GM04503 (cell line): ENCODE measurements at places on chromosomes 5 and 9.

DNA sequence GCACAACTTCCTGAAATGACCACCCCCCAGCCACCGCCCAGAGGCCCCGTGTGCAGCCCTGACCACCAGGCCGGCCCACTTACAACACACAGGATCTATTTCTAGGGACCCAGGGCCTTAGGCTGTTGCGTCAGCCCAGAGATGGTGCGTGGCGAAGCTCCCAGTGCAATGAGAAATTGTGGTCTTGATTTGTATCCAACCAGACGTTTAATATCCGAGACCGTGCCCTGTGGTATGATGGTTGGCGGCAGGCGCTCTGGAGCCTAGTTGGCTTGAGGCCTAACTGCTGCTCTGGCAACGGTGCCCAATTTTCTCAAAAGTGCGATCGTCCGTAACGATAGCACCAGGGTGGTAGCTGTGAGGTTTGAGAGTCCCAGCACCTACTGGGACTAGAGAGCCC is 32.6 kb upstream of the SLC6A19 start:
- no peak for DNase-seq

GRCh38 chr9:90726215-90726614 is 75.4 kb upstream of the SYK start:
- no peak for DNase-seq

DNA sequence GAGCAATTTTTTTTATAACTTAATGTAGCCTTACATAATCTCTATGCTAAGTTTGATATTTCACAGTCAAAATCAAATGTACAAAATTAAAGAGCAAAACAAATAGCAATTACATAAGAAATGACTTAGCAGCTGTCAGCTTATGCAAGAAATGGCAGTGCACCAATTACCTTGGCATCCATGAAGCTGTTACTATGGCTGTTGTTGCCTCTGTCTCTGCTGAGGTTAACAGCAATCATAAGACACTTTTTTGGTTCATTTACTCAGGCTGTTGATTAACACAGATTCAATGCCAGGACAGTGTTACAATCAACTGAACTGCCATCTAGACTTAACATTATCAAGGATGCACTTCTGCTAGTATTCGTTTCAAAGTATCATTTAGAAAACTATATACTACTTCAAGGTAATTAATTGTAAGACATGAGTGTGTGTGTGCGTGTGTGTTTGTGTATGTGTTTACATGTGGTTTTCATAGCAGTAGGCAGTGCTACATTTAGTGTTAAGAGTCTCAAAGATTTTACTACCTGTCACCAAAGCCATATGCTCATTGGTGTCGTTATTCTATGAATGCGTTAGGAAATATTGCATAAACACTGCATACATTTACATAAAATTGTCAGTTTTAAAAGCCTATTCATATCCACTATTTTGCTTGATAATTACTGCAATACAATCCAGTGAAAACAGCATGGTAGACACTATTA is 1084.2 kb upstream of the COX7C start:
- no peak for DNase-seq

GRCh38 chr5:130402906-130403305 is 498.6 kb downstream of the CHSY3 start:
- no peak for DNase-seq

DNA sequence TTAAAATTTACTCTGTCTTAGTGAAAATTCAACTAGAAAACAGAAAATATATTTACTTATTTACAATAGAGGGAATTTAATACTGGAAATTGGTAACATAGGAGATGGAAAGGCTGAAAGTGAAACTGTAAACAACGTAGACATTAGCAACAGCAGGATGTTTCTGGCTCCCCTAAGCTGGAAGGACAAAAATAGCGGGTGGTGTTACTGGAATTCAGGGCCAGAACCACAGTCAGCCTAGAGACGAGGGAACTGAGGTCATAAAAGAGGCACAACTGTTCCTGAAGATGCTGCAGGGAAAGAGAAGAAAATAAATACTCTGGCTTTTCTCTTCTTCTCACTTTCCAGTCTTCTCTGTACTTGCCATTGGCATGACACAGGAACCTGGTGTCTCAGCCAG is 80.4 kb upstream of the NIPBL start:
- no peak for DNase-seq

DNA sequence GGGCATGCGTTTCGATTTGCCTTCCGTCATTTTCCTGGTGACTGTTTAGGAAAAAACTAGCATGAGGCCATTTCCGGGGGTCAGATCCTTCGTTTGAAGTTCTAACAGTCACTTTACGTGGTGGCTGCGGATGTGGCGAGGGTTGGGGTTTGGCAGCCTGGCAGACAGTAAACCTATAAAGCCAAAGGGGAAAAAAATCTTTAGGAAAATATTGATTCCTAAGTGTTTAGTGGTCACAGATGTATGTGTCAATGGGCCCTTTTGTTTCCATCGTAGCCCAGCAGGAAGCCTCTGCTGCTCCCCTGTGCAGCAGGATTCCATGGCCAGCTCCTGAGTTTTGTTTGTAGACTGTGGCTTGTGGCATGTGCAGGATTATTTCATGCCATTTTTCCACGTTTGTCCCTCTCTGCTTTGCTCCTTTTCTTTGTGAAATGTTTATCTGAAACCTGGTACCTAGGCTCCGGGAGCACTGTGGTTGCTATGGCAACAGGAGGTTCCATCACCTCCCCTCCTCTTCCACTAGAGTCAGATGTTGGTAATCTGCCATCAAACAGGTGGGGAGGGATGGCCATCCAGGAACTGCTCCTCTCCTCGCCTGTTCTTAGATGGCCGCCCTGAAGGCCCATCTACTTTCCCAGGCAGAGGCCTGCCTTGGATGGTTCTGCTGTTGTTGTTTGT is 202.3 kb downstream of the AOPEP start:
- no peak for DNase-seq

DNA sequence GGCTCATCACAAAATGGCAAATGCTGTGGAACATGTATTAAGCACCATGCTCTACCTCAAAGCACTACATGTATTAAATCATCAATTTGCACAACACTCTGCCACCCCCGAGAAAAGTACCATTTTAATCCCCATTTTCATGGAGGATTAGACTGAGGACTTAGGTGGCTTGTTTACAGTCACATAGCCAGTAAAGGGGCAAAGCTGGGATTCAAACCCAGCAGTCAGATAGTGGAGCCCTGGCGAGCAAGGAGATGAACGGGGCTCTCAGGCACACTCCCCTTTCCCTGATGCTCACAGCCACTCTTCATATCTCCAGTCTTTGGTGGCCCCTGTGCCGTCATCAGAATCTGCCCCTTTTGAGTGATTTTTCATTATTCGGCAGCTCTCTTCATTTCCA is 262.9 kb downstream of the DIRAS2 start:
- DNase-seq = no peak

DNA sequence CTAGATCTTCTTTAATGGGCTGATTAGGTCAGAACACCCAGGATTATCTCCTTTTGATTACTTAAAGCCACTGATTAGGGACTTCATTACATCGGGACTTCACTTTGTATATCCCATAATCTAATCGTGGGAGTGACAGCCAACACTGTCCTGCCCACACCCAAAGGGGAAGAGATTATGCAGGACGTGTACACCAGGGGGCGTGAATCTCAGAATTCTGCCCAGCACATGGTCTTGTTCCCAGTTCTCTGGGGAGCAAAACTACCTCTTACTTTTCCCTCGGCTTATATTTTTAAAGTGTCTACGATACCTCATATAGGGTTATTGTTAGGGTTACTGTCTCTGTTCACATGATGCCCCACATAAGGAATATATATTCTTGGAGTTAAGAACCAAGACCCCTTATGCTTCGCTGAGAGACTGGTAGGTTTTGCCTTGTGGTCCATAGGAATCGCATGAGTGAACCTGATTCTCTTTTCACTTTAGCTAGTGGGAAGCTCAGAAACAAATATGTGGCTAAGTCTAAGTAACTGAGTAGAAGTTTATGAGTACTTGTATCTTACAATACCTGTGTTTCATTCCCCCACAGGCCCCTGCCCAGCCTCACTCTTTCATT is 192.7 kb downstream of the GNA14 start:
- no peak for DNase-seq

- no peak for DNase-seq
These were observed 17.0 kb downstream of the DMAC1 start for GRCh38 chr9:7782400-7783120.

- DNase-seq = no peak
These were observed 19.7 kb downstream of the NR5A1 start for GRCh38 chr9:124487260-124488182.

- DNase-seq = no peak
These were observed 39.1 kb upstream of the S1PR3 start for GRCh38 chr9:88952086-88952615.

GRCh38 chr9:20713172-20713571 is 29.1 kb downstream of the FOCAD start:
- no peak for DNase-seq
